ENCODE measurements at places on chromosomes 12 and 14.

GRCh38 chr12:127893895-127894609, 372.9 kb upstream of the TMEM132C start:
- no peak for DNase-seq

DNA sequence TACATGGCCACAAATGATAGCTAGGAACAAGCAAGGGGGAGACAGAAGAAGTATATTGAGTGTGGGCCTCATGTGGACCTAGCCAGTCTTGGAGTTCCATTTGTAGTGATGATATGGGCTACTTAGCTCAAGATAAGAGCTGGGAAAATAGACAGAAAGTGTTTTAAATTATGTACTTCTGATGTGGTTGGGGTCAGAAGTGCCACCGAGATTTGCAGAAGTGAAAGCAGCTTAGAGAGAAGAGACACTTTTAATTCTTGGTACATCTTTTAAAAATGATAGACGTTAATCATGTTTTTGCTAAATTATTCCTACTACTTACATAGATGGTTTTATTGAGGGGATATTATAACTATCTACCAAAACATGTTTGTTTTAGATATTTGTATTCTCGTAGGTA, 198.3 kb upstream of the PDZRN4 start:
- DNase-seq: no peak

DNA sequence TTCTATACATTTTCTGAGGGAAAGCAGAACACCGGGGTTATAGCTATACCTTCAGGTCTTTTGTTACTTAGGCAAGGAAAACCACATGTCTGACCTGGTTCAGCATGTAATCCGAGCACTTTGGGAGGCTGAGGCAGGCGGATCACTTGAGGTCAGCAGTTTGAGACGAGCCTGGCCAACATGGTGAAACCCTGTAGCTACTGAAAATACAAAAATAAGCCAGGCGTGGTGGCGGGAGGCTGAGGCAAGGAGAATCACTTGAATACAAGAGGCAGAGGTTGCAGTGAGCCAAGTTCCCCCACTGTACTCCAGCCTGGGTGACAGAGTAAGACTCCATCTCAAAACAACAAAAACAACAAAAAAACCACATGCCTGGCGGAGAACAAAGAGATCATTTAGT, 177.6 kb downstream of the ACSS3 start:
- DNase-seq: no peak

DNA sequence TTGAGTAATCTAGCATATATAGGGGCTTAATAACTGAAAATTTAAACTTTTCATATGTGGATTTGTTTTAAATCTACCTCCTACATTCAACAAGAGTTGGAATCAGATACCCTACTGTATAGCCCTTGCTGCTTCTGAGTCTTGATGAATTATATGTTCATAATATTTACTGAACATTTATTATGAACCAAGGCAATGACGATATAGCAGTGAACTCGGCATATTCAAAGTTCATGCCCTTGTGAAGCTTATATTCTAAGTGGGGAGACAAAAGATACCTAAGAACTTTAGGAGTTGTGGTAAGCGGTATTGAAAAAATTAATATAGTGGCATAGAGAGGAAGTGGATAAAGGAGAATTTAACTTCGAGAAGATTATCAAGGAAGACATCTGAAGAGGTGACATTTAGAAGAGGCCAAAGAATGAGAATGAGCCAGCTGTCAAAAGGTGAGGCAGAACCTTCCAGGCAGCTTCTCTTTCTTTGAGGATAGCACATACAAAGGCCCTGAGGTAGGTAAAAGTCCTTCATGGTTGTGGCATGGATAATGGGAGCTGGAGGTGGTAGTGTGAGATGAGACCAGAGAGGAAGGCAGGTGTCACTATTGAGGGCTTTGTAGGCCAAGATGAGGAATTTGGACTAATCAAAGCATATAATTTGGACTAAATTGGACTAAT, 10.2 kb downstream of the EID3 start:
- no peak for DNase-seq

GRCh38 chr12:120077260-120077659, 39.3 kb downstream of the RAB35 start:
- DNase-seq: no peak

All from activated naive CD4-positive, alpha-beta T cell (primary cell).